KG1 (cell line): ENCODE measurements at places on chromosomes 3 and 15.

- no peak for DNase-seq
Observed at GRCh38 chr3:189652042-189652441, 20.9 kb downstream of the TP63 start.

DNA sequence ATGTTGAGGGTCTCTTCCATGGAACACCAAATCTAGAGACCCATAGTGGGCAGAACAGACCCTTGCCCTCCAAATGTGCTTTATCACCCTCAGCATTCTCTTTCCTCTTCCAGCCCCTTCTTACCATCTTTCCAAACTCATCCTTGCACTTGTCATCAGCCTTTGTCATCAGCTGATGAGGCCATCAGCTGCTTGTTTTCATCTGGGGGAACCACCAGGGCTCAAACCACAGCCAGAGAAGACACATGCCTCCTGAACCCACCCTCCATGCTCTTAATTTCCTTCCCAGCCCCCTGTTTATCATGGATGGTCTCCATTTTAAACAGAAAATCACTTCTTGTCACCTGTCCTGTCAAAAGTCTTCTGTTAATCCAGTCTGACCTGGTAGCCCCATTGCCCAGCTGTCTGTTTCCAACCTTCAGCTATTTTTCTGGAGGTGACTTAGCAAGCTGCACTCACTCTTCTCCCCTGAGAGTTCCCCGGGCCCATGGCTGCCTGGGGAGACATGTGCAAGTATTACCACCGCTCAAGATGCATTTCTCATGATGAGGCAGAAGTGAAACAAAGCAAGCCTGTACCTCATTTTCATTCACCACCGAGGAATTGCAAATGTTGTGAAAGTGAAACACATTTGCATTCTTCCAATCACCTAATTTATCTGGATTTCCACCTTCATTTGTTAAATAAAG lies 14.7 kb upstream of the SYNM start:
- no peak for DNase-seq

DNA sequence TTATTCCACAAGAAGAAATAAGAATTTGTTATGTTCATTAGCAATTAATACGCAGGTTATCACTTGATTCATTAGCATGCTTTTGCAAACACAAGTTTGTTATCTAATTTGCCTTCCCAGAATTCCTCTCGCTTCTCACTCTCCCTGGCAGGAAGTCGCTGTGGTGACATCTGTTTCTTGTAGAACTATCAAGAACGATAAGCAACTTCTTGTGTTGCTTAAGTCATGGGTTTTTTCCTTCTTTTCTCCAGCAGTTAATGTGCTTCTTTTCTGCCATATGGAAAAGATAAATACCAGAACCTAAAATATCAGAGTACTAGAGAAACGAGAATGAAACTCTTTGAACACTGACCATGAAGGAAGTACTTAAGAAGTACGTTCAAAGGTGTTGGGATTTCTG lies 99.8 kb upstream of the CHMP2B start:
- DNase-seq, result no peak

- no peak for DNase-seq
Observed at GRCh38 chr3:76969996-76970615, 69.8 kb upstream of the ROBO2 start.

DNA sequence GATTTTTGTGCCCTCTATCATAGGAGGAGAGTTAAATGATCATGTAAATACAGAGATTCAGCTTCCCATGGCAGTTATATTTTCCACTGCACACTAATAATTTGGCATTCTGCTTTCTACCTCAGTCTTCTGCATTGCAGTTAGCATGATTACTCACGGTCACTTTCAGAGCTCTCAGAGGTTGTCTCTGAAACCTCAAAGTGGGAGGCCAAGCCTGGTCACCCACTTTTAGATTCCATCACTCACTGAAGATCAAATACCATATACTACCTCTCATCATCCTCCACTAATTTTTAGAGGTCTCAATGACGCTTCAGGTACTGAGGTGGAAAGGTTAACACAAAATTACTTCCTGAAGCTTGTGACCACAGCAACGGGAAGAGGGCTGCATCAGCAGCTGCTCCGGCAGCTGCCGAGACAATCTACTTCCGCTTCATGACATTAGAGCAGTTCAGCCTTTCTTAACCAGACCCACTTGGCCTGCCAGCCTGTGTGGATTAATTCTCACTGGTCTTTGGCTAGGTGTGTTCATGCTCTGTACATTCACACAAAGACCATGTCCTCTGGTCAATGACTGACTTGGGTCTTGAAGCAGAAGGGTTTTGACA lies 416.4 kb upstream of the PDZRN3 start:
- DNase-seq, result no peak

DNA sequence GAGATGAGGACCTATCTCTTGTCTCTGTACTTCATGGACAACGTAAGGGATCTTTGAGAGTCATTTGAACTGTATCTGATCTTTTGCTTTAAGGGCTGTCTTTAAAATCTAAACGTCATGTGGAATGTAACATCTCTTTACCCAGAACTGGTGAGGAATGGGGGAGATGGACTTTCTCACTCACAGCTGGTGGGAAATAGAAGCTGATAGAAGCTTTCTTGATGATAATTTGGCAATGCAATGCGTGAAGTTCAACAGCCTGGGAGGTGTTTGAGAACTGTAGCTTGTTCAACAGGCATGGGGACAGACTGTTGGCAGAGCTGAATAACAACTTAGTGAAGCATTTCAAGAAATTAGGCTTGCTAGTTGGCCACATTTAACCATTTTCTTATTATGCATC lies 21.5 kb upstream of the RORA start:
- no peak for DNase-seq

DNA sequence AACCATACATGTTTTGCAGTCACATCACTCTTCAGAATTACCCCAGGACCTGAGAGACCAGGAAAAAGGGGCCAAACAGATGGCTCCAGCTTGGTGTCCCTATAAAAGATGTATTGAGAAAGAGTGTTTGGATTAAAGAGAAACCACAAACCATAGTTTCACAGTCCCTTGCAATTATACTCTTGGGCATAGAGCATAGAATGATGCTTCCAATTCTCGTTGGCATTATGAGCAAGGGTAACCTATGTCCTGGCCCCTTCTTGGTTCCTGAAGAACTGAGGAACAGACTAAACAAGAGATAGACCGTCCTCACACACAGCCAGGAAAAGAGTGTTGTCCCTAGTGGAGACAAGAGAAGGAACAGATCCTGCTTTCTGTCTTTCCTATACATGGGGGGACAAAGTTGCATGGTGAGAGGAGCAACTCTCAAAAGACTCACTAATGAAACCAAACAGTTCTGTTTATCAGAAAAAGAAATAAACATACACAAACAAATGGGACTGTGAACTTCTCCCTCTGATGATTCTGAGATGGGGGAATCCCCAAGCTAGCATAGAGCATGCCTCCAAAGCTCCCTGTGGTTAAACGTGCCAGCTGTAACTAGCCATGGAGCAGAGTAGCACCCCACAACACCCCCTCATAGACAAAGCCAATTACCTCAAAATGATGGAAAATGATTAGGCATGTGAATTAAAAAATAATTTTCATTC lies 908.6 kb downstream of the NTRK3 start:
- DNase-seq, result no peak

DNA sequence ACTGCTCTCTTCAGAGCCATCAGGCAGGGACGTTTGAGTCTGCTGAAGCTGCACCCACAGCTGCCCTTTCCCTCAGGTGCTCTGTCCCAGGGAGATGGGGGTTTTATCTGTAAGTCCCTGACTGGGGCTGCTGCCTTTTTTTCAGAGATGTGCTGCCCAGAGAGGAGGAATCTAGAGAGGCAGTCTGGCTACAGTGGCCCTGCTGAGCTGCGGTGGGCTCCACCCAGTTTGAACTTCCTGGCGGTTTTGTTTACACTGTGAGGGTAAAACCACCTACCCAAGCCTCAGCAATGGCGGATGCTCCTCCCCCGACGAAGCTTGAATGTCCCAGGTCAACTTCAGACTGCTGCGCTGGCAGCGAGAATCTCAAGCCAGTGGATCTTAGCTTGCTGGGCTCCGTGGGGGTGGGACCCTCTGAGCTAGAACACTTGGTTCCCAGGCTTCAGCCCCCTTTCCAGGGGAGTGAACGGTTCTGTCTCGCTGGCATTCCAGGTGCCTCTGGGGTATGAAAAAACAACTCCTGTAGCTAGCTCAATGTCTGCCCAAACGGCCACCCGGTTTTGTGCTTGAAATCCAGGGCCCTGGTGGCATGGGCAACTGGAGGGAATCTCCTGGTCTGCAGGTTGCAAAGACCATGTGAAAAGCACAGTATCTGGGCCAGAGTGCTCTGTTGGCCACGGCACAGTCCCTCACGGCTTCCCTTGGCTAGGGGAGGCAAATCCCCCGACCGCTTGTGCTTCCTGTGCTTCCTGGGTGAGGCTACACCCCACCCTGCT lies 21.1 kb upstream of the ST6GAL1 start:
- DNase-seq, result peak; percentile 11

DNA sequence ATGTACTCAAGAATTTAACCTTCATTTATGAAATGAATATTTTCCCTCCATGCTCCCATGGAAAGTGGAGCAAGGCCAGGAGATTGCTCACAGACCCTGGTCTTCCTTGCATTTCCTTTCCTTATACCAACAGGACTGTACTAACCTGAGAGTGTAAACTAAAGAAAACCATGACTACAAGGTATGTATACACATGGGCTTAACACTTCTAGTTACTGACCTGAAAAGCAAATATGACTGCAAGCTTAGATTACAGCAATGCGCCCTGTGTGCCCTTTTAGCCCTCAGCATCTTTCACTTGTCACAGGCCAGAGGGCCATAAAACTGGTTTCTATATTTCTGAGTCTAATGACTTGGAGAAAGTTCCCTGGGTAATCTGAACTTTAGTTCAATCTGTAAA lies 52.1 kb downstream of the NEK10 start:
- DNase-seq, result no peak

DNA sequence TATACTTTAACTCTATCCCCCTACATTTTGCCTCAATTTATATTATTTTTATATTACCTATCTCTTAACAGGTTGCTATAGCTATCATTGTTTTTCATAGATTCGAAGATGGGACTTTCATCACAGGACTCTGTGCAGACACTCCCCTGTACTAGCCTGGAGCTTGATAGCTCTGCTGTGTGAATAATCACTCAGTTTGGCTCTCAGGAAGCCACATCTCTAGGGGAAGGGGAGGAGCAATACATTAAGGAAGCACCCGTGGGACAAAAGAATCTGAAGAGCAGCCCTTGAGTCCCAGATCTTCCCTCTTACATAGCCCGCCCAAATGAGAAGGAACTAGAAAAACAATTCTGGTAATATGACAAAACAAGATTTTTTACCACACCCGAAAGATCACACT lies 114.3 kb upstream of the FXR1 start:
- no peak for DNase-seq

DNA sequence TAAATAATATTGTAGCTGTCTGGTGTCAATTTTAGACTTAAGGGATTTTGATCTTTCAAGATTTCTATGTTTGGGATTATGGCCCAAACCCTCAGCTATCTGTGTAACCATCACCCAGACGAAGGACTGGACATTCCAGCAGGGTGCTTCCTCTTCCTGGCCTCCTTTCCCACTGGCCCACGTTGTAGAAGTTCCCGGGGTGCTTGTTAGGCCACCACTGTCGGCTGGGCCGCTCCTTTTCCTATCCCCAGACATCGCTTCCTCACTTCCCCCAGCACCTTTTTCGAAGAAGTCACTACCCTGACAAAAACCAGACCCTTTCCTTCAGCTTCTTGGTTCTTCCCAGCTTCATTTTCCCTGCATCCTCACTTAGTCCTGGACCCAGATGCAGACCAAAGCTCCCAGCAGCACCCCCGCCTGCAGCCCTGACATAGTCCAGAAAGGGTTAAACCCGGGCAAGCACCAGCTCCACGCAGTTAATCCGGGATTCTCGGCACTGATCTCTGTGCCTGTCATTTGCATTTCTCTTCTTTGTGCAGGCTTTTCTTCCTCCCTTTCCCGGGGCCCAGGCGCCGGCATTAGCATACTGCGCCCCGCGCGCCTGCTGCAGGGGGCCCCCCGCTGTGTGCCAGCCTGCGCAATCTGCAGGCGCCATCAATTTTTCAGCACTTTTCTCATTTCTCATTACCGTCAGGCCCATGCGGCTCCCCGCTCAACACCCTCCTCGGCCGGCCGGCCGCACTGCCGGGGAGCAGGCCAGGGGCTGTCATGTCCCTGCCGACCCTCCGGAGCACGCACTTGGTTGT lies 90.6 kb downstream of the ZNF621 start:
- no peak for DNase-seq

- DNase-seq, result no peak
Observed at GRCh38 chr15:29348336-29348914, 78.8 kb upstream of the NSMCE3 start.

GRCh38 chr3:119352863-119353527 lies 58.8 kb downstream of the ARHGAP31 start:
- no peak for DNase-seq

GRCh38 chr15:83845230-83845629 lies 191.3 kb downstream of the ADAMTSL3 start:
- no peak for DNase-seq

DNA sequence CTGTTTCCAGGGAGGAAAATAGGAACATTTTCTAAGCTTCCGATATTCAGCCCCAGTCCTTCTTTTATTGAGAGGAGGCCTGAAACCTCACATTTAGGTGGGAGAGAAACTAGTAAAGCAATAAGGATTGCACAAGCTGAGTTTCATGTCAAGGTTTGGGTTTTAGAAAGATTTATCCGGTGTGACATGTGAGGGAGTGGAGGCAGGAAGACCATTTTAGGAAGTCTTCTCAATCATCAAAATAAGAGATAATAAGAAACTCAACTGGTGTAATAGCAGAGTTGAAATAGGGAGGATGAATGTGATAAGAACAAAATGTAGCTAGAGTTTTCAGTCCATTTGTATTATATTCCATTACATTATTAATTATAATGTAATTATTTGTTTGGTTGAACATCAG lies 27.7 kb upstream of the CLDN16 start:
- no peak for DNase-seq

DNA sequence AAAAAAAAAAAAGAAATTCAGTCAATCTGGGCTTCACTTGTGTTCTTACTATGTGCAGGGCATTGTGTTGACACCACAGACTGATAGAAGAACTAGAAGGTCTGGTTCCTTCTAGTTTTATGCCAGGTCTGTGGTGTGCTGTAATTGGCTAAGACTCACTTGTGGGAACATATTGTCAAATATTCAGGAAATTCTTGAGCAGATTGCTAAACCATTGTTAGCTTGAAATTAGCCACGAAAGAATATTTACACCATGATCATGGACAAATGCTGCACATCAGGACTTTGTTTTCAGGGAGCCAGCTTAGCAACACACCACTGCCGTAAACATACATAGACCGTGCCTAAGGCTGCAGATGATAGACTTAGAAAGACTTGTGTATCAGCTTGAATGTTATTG lies 74.6 kb downstream of the GTPBP8 start:
- no peak for DNase-seq

DNA sequence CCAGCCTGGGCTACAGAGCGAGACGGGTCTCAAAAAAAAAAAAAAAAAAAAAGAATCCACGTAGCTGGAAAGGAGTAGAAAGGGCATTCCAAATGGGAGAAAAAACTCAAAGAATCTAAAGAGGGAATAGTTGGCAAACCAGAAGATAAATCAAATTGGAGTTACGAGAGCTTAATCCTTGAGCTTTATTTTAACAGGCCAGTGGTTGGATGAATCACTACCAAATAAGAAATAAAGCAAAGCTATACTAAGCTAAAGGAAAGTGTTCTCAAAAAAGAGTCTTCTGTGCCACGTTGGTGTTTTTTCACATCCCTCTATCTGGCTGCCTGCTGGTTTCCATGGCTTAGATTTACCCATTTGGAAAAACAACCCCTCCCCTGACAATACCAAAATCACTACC lies 14.0 kb downstream of the VGLL4 start:
- no peak for DNase-seq
